ENCODE measurements at places on chromosomes 6 and 20.
A peak's percentile ranks its signal among the peaks of the same experiment; 100 is the strongest.

- no peaks in the 10 kb centered on the region for H3K36me3 ChIP-seq
- H3K4me3 ChIP-seq = no peak overlapping the region
- no peak overlapping the region for H3K27ac ChIP-seq
- no peaks in the 10 kb centered on the region for H3K27me3 ChIP-seq
These were observed 414.0 kb downstream of the GJA1 start for GRCh38 chr6:121849477-121849876.

- H3K36me3 ChIP-seq = no peaks in the 10 kb centered on the region
- no peaks in the 10 kb centered on the region for H3K27me3 ChIP-seq
- no peak for DNase-seq
- H3K4me3 ChIP-seq = no peak overlapping the region
- no peak overlapping the region for H3K27ac ChIP-seq
These were observed 598.3 kb downstream of the PKHD1 start for GRCh38 chr6:51489133-51489532.

DNA sequence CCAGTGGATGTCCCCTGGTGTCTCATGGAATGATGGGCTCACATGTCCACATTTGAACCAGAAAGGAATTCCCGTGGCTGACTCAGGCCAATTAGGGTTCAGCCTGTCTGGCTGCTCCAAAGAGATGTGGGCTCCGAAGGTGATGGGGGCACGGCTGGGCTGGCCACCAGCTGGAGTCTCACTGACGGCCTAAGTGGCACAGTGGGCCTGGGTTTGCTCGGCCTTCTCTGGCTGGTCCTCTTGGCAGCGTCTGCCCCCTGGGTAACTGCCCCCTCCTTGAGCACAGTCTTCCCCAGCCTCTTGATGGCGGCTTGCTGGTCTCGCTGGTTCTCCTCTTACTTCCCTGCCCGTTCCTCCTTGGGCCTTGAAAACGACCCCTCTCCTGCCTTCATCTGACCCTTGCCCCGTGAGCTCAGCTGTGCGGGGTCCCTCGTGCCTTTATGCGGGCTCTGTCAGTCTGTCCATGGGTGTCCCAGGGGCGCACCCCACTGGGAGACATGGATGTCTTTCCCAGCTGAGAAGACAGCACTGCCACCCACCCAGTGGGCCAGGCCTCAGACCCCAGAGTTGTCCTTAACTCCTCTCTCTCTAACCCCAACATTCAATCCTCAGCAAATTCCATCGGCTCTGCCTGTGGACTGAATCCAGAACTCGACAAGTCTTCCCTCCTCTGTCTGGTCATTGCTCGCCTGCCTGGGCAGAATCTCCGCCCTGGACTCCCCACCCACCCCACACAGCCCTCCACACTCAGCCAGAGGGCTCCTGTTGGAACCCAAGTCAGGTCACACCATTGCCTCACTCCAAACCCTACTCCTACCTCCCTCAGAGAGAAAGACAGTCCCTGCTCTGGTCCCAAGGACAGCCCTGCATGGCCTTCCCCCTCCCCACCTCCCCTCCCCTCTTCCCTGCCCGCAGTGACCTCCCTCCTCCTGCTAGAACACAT lies 78.7 kb downstream of the CEBPB start:
- H3K27me3 ChIP-seq = no peaks in the 10 kb centered on the region
- peaks cover 87% of the 10 kb centered on the region for H3K4me1 ChIP-seq
- no peak overlapping the region for H3K4me3 ChIP-seq
- no peaks in the 10 kb centered on the region for H3K36me3 ChIP-seq

- peak overlapping the region; percentile 64 for H3K27ac ChIP-seq
- peaks cover 20% of the 10 kb centered on the region for H3K4me1 ChIP-seq
- H3K4me3 ChIP-seq = peak overlapping the region; percentile 68
- no peaks in the 10 kb centered on the region for H3K36me3 ChIP-seq
These were observed 604 bp downstream of the SH3BGRL2 start for GRCh38 chr6:79631693-79632172.

DNA sequence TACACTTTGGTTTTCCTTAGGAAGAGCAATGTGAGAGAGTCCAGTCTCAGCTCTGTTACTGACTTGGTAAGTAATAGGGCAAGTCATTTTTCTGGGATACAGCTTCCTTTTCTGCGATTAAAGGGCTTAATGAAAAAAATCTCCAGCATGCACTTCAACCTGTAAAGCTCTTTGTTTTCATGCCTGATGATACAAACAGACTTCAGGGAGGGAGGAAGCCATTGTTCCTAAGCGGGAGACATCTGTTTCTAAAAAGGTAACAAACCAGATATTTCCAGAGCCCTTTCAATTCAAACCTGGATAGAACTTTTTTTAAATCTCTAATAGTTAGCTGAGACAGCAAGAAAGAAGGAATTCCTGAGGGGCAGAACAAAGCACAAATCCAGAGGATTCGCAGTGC lies 5.2 kb upstream of the CASS4 start:
- peaks cover 14% of the 10 kb centered on the region for H3K36me3 ChIP-seq
- no peak overlapping the region for H3K4me3 ChIP-seq
- H3K4me1 ChIP-seq = peaks cover 47% of the 10 kb centered on the region
- H3K27me3 ChIP-seq = no peaks in the 10 kb centered on the region

DNA sequence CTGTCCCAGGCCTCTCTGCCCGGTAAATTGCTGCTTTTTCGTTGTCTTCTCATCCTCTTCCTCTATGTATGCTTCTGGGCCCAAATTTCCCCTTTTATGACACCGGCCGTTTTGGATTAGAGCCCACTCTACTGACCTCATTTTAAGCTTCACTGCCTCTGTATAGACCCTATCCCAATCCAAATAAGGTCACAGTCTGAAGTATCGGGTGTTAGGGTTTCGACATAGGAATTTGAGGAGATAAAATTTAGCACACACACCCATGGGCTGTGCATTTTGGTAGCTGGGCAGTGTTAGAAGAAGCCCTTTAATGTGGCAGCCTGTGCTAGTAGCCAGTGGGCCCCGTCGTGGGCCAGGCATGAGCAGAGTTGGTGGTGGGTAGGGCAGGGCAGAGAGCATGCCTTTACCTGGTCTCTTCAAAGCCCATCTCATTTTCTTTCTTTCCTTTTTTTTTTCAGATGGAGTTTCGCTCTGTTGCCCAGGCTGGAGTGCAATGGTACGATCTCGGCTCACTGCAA lies 27.9 kb upstream of the EZR start:
- H3K27ac ChIP-seq = no peak overlapping the region
- no peak overlapping the region for H3K4me3 ChIP-seq
- H3K4me1 ChIP-seq = peaks cover 12% of the 10 kb centered on the region

DNA sequence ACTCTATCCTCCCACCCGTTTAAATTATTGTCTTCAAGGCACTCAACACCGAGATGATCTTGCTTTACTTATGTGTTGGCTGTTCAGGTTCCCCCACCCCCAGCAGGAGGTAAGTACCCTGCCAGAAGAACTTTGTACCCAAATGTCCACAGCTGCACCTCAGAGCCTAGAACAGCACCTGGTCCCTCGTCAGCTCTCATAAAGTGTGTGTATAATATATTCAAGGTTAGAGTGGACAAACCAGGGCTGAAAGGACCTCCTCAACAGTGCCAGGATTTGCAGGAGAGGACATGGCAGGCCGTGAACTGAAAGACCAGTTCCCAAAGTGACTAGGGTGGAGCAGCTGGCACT lies 5.9 kb upstream of the CPXM1 start:
- H3K27ac ChIP-seq = no peak overlapping the region
- H3K4me1 ChIP-seq = no peaks in the 10 kb centered on the region
- DNase-seq = no peak
- H3K36me3 ChIP-seq = no peaks in the 10 kb centered on the region
- peaks cover 91% of the 10 kb centered on the region for H3K27me3 ChIP-seq
- no peak overlapping the region for H3K4me3 ChIP-seq
